Esophagus squamous epithelium (tissue), 5 donors: ENCODE measurements at places on chromosomes 6 and 20.

- no peak for DNase-seq
These were observed 864.2 kb downstream of the KIF16B start for GRCh38 chr20:15708984-15709598.

DNA sequence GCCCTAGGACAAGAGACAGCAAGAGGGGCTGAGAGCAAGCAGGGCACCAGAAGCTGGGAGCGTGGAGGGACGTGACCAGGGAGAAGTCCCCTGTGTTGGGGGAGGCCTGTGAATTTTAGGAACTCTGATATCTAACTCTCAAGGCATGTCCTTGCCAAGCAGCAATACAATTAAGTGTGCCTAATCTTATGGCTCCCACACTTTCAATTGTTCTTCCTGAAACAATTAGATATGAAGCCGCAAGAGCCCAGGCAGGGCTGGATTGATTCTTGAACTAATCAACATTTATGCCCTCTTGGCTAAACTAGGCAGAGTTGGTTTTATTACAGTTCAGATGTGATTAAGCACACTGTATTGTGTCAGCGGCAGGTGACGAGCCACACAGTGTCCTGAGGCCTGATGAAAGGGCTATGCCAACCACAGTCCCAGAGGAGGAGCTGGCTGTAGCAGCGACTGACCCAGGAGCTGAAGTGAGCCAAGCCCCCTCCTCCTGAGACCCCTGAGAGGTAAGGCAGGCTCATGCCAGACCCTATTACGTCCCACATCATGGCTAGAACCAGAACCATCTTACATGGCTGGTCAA is 4.2 kb upstream of the MAVS start:
- no peak for DNase-seq

DNA sequence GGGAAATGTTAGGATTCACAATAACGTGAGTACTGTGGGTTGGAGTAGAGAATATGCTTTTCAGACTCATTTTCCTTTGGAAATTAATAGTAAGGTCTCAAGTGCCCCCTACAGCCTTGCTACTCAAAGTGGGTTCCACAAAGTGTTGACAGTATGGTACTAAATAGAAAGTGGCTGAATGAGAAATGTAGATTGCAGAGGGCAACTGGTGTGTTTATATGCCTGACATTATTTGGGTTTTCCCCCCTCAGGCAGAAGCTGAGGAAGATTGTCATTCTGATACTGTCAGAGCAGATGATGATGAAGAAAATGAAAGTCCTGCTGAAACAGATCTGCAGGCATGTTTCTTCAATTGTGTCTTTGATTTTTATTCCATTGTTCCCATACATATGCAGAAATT is 5.6 kb downstream of the FBXO9 start:
- DNase-seq: no peak

DNA sequence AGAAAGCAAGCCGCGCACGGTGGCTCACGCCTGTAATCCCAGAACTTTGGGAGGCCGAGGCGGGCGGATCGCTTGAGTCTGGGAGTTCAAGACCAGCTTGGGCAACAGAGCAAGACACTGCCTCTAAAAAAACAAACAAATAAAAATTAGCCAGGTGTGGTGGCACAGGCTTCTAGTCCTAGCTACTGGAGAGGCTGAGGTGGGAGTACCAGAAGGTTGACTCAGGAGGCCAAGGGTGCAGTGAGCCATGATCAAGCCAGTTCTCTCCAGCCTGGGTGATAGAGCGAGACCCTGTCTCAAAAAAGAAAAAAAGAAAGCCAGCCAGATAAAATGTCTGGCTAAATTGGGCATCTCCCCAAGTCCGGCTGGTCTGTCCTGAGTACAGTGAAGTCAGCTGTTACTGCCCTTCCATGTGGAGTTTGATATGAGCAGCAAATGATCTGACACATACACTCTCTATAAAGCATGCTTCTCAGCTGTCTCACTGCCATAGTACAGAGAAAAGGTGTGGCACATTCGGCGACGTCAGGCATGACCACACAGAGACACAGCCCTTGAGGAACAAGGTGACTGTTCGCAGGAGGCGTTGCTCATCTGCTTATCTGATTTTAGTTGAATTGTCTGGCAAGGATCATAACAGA is 13.0 kb downstream of the CD83 start:
- no peak for DNase-seq

GRCh38 chr6:33742837-33743236 is 3.9 kb downstream of the IP6K3 start:
- no peak for DNase-seq

DNA sequence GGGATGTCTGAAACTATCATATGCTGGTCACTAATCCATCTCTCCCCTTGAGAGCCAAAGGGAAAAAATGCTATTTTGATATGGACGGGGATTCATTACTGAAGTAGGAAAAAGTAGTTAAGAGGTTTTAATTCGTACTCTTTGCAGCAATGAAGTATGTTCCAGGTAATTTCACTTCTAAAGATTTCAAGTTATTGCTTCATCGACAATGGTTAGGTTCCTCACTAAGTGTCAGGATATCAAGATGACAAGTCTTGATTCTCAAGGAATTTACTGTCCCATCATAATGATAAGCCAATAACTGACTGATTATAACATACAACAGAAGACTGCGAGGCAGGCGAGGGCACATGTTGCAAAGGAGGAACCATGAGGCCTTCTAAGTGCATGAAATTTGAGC is 57.0 kb downstream of the GMDS start:
- DNase-seq: no peak

DNA sequence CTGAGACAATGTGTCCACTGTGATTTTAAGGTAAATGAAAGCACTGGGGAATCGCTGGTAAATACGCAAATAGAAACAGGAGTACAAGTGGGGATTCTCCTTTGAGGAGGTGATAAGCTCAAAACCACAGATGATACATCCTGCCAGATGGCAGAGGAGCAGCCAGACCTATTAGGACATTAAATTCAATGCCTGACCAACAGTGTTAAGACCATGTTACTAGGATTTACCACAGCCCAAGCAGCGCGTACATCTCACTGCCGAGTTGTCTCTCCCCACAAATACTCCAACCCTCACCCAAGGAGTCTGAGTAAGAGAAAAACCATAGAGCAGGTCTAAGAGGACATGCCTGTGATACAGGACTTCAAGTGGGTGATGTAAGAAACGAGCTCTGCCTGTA is 68.9 kb upstream of the TULP1 start:
- no peak for DNase-seq

DNA sequence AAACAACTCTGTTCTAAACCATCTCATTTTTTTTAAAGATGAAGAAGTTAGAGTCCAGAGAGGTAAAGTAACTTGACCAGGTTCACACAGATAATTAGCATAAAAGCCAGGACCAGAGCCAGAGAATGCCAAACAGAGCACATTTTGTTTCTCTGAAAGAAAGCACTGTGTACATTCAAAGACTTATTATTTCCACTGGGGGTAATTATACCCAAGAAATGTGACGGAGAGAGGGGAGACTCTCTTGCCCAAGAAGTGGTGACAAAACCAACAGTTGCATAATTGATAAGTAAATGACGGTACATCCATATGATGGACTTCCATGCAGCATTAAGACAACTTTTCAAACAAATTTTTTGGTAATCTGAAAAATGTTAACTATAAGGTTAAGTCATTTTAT is 111.6 kb downstream of the RTN4IP1 start:
- DNase-seq: no peak

GRCh38 chr6:112223070-112223861 is 31.1 kb downstream of the LAMA4 start:
- DNase-seq: no peak
